ENCODE measurements at places on chromosomes 6 and 20.

DNA sequence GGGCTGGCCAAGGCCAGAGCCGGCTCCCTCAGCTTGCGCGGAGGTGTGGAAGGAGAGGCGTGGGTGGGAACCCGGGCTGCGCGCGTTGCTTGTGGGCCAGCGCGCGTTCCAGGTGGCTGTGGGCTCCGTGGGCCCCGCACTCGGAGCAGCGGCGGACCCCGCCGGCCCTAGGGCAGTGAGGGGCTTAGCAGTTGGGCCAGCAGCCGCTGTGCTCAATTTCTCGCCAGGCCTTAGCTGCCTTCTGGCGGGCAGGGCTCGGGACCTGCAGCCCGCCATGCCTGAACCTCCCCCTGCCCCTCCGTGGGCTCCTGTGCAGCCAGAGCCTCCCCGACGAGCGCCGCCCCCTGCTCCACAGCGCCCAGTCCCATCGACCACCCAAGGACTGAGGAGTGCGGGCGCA is 108.4 kb downstream of the GMPR start:
- DNase-seq = no peak

DNA sequence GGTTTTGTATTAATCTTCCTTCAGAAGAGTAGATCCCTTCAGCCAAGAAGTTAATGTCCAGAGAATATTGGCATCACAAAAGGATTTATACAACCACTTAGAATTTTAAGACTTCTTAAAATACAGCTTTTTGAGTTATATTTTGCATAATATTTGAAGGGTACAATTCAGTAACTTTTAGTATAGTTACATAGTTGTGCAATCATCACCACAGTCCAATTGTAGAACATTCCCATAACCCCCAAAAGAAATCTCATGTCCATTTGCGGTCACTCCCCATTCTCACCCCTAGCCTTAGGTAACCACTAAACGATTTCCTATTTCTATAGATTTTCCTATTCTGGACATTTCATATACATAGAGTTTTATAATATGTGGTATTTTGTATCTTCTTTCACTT is 126.4 kb downstream of the MAP3K4 start:
- DNase-seq = no peak

DNA sequence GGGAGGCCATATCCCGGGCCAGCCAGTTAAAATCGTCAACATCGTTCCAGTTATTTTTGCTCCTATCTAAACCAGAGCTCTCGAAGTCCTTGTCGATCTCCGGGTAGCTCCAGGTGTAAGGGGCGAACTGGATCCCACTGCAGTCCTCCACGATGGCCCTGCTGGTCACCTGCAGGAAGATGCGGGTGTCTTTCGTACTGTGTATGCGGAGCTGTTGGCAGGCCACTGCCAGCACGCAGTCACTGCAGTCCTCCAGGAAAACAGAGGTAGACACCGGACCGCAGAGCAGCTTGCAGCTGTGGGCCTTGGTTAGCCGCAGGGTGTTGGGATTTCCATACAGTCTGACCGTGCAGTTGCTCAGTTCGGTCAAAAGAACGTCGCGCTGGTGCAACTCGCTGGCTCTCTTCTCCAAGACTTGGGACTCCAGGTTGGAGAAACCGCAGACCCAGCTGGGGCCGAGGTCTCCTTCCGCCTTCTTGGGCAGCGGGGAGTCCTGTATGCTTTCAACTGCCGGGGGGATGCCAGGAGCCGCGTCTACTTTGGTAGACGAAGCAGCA is 742 bp downstream of the TBCC start:
- no peak for DNase-seq

DNA sequence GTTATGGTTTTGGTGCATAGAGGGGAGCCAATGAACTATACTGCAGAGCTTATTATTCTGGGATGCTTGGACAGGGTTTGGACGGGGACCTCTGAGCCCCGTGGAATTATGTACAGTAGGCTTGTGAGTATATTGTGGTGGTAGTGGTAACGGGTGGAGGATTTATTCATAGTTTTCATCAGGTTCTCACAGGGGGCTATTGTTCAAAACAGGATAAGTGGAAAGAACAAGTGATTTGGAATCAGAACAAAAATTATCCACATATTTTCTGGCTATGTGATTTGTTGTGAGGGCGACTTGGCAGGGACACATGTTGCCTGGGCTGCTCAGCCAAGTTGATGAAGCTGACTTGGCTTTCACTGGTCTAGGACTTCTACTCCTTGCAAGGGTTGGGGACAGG is 64.6 kb upstream of the ELOVL5 start:
- no peak for DNase-seq

GRCh38 chr6:64831680-64832079 is 875.3 kb downstream of the EYS start:
- DNase-seq = no peak

DNA sequence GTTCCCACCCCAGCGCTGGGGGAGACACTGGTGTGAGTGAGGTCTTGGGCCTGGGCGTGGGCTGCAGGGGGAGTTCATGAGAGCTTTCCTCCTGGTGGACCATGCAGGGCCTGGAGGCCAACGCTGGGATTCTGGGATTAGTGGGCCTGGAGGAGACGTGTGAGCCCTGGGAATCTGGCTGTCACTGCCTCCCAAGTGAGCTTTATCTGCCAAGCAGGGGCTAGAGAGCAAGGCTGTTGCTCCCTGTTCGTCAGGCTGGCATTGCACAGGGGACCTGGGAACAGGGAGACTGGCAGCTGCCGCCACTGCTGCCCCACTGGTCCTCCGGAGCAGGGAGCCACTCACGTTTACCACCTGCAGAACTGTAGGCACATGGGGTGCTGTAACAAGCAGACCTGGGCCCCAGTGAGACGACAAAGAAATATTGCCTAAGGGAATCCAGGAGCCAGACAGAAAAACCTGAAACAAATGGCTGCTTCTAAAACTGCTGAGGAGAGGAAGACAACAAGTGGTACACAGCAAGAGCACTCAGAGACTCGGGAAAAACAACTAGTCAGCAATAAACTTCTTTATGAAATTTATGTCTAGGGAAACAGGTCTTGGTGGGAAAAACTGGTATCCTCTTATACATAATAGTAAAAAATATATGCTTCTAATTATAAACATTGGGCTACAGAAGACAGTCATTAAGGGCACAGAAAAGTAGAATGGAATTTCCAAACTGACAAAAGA is 45.2 kb downstream of the PPP1R3G start:
- DNase-seq = no peak

DNA sequence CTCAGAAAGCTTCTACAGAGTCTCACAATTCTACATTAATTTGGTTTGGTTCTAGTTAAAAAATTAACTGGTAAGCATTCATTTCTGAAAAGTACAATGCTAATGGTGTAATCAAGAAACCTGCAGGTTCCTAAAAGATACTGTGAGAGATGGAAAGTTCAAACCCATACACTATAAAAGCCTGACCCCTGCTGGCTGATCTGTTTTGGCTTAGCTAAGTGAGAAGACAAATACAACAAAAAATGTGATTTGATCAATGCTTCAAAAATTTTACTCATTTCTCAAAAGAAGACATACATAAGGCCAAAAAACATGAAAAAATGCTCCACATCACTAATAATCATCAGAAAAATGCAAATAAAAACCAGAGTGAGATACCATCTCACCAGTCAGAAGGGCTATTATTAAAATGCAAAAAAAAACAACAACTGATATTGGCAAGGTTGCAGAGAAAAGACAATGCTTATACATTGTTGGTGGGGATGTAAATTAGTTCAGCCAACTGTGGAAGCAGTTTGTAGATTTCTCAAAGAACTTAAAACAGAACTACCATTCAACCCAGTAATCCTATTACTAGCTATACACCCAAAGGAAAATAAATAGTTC is 102.8 kb downstream of the MOXD1 start:
- no peak for DNase-seq

GRCh38 chr6:34586327-34587040 is 30.4 kb upstream of the SPDEF start:
- DNase-seq = peak; percentile 51

DNA sequence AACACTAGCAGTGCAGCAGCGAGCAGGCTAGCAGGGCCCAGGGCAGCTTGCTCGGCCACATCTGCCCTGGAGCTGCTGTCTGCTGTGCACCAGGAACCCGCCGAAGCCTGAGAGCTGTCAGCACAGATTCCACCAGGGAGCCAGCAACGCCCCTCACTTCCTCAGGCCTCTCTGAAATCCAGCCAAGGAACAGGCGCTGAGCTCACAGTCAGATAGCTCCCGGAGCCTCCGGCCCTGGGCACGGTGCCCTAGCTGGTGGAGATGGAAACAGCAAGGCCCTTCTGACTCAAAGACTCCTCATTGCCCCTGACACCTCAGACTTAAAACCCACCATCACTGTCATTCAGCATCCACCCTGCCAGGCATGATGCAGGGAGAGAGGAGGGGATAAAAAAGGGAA is 839.4 kb downstream of the MAFB start:
- DNase-seq = peak; percentile 94

DNA sequence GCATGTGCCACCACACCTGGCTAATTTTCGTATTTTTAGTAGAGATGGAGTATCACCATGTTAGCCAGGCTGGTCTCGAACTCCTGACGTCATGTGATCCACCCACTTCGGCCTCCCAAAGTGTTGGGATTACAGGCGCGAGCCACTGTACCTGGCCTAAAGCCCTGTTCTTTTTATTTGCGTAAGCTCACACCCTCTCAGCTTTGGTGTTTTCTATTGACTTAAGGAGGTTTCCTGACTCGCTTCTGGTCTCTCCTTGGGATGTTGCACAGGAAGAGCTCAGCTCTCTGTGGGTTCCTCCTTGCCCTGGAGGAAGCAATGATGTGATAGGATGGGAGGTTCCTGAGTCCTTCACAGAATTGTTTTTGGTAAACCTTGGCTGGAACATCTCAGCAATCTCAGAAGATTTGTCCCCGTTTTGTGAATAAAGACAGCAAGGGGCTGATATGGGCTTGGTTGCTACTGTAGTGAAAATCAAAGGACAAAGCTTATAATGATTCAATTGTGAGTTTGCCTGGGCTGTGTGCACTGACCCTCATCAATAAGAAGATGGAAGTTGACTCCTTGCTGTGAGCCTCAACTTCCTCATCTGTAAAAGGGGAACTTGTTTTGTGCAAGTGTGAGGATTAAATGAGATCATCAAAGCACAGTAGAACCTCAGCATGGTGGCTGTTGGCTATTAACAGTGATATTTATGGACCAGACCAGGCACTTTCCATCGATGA is 27.0 kb downstream of the TOX2 start:
- no peak for DNase-seq

DNA sequence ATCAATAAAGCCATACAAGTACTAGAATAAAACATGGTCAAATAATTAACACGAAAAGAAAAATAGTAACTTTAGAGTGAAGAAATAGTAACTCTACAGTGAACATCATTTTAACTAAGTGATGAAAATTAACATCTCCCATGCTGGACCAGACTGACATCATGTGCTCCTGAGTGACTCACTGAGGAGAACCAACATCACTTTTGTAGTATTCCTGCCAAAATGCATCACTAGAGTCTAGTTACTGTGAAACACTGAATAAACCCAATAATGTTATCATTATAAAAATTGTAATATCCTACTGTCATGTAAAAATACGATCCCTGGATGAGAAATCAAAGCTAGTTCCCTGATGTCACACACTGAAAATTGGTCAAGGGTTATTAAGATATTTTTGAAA is 361.3 kb downstream of the CD109 start:
- no peak for DNase-seq

GRCh38 chr6:14516956-14517355 is 399.4 kb downstream of the CD83 start:
- no peak for DNase-seq

DNA sequence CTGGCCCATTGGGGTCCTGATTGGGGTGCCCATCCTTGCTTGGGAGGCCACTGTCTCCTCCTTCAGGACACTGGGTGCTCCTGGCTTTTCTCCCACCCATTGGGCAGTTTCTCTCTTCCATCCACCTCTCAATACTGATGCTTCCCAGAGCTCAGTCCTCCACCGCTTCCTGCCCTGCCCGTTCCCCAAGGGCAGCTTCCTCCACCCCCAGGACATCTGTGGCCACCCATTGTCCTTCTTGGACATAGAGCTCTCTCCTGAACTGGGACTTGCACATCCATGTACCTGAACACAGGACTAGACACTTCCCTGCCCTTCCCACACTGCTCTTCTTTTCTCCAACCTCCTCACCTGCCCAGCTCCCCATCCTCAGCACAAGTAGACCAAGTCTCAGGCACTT is 69.4 kb upstream of the NNAT start:
- no peak for DNase-seq

- DNase-seq = no peak
Measured at GRCh38 chr6:39172377-39172757, 56.9 kb downstream of the KCNK5 start.

- no peak for DNase-seq
Measured at GRCh38 chr6:141989706-141989959, 143.1 kb upstream of the GJE1 start.

DNA sequence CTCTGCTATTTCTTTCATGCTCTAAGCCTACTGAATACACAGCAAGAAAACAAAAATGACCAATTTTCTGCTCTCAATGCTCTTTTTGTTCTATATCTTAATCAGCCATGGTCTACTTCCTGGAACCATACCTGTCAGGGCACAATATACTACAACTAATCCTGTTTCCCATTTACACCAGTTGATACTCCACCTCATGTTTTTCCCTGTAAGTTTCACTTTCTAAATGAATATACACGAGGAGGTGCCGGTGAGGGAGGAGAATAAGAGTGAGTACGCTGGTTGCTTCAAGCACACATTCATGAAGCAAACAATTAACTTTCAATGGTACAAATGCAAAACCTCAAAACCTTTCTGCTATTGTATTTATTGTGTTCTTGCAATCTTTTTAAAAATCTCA is 443.1 kb upstream of the ID4 start:
- no peak for DNase-seq

DNA sequence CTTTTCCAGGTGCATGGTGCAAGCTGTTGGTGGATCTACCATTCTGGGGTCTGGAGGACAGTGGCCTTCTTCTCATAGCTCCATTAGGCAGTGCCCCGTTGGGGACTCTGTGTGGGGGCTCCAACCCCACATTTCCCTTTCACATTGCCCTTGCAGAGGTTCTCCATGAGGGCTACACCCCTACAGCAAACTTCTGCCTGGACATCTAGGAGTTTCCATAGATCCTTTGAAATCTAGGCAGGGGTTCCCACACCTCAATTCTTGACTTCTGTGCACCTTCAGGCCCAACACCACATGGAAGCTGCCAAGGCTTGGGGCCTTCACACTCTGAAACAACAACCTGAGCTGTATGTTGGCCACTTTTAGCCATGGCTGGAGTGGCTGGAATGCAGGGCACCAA is 282.8 kb upstream of the SASH1 start:
- no peak for DNase-seq

- no peak for DNase-seq
Measured at GRCh38 chr20:23765578-23765977, 14.8 kb upstream of the CST1 start.

DNA sequence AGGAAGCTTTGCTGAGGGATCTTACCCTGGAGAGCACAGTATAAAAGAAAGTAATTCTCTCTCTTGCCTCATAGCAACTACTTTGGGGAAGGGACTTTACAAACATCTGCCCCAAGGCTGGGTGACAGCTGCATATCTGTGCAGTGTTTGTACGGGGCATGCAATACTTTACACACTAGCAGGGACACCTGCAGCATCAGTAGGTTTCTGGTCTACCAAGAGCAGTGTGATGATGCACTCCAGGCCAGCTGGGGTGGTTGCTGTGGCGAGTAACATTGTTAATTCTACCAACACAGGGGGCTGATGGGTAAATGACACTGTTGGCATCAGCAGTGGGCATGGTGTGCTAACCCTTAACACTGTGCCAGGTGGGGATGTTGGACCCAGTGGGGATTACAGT is 48.0 kb downstream of the ADTRP start:
- DNase-seq = no peak

All from chondrocyte (in vitro differentiated cells).